ENCODE measurements at places on chromosomes 1 and 21. TPM values are rescaled to one million over a fixed set of nuclear protein-coding genes. Genes with fewer than 3 reads are reported as not detected.

Gene OR2W3
- total RNA-seq: not detected

Gene CD48
- 0.99 TPM for total RNA-seq

Gene HSF2BP
- total RNA-seq: not detected

Gene SPAG17
- not detected for total RNA-seq

Gene B3GALT5
- 0.06 TPM for total RNA-seq

DNA sequence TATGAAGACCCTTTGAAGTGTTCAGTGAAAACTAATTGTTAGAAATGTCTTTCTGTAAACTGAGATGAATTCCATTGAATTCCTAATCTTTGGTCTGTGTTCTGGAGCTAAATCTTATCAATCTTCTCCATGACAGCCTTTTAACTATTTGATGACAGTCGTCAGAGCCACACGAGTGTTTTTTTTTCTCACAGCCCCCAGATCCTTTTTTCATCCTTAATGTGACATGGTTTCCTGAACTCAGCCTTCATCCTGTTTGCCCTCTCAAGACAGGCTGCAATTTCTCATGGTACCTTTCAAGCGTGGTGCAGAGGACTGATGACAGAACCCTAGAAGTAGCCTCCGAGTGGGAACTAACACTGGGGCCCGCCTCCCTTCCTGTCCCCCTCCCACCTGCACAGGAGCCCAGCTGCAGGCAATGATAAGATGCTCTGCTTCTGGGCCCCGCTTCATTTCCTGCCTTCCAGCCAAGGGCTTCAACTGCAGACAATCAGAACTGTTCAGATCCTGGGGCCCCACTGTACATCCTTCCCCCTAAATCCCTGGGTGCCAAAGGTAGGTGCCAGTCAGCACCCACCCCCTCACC is 114.6 kb upstream of the VAV3 start:
- no peaks in the 10 kb centered on the region for H3K27me3 ChIP-seq
- no peak for DNase-seq
- H3K4me3 ChIP-seq: no peak overlapping the region

DNA sequence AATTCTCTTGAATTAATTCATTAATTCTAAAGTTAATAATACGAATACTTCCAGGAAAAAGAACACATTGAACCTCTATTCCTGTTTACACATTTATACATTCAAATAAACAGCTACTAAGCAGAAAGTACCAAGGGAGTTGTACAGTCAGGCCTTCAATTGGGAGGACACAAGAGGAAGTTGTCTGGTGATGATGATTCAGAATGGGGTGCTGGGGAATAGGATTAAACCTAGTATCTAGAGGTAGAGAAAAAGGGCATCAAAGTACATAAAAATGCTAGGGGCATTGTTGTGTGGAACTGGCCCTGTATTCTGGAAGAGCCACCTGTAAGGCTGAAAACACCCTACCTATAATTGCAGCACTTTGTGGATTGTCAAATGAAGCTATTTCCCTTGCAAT is 71.7 kb upstream of the MROH9 start:
- H3K4me1 ChIP-seq: no peaks in the 10 kb centered on the region
- no peaks in the 10 kb centered on the region for H3K27me3 ChIP-seq
- no peak for DNase-seq
- no peak overlapping the region for H3K4me3 ChIP-seq
- H3K27ac ChIP-seq: no peak overlapping the region

- H3K36me3 ChIP-seq: no peaks in the 10 kb centered on the region
- DNase-seq: no peak
- H3K4me1 ChIP-seq: no peaks in the 10 kb centered on the region
- no peak overlapping the region for H3K4me3 ChIP-seq
- no peaks in the 10 kb centered on the region for H3K27me3 ChIP-seq
- no peak overlapping the region for H3K27ac ChIP-seq
Measured at GRCh38 chr1:151907363-151908139, 1.8 kb downstream of the THEM4 start.
